ENCODE measurements at places on chromosomes 4 and X.

DNA sequence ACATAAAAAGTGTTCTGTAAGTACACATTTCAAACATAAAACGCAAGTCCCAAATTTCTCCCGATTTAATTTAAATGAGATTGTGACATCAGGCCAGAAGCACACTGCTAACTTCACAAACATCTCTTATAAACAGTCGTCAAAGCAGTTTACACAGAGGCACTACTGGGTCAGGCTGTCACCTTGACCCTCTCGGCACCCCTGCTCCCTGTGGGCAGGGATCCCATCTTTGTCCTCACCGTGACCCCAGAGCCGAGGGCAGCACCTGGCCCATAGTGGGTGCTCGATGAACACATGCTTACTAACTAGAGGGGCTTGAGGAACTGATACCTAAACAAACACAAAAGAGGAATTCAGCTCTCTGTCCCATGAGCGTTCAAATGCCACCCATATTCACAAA lies 22.2 kb downstream of the QDPR start:
- no peak for DNase-seq

DNA sequence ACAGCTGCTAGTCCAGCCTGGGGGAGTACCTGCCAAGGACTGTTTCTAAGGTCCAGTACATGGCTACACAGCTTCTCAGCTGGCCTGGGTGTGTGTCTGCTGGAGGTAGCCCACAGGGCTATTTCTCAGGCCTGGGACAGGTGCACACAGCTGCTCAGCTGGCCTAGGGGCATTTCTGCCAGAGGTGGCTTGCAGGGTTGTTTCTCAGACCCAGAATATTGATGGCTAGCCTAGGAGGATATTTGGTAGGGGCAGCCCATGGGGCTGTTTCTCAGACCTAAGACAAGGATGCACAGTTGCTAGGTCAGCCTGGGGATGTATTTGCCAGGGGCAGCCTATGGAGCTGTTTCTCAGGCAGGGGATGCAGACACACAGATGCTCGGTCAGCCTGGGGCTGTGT lies 29.4 kb downstream of the RAB28 start:
- no peak for DNase-seq

DNA sequence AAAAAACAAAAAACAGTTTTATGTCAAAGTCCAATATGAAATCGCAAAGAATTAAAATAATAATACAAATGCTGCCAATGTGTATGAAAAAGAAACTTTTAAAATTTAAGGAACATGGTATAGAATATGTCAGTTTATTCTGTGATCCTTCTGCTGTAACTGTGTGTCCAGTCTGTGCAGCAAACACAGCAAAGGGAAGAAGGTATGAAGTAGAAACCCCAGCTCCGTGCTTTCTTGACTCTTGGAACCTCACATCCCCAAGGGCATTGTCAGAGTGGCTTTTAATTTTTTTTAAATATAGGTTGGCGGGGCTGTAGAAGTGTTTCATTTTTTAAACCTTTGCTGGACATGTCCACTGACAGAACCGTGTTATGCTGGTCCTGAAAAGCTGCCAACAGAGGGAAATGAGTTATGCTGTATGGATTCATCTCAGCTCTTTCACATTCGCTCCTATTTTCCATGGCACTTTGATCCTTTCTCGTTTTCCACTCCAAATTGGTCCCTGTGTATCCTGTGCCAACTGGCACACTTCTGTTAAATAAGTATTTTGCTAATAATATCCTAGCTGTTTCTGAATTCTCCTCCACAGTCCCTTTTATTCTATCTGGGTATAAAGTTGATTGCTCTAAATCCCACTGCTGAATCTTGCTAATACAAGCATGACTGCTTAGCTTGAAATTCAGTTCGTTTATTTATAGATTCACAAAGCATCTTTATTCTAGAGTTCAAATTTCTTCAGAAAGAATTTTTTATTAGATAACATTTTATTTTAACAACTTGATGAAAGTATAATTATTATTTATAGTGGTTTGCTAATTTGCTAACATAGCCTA lies 127.0 kb upstream of the DDIT4L start:
- DNase-seq = no peak

DNA sequence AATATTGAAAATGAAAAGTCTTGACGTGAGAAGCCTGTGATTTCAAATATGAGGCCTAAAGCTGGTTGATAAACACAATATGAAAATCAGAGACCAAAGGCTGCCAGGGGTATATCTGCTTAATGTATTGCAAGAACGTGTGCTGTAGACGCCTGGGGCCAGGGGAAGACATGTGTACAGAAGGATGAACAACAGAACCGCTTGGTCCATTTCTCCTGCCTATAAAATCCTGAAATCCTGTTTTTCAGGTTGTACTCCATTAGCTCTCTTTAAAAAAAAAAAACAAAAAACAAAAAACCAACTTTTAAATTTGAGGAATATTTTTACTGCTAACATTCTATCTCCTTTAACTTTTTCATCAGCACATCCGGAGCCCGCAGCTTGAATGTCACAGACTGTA lies 109.2 kb downstream of the STOX2 start:
- no peak for DNase-seq

GRCh38 chr4:108263057-108263456 lies 94.3 kb upstream of the LEF1 start:
- DNase-seq = no peak

- no peak for DNase-seq
Measured at GRCh38 chrX:39497702-39498265, 600.0 kb downstream of the BCOR start.

DNA sequence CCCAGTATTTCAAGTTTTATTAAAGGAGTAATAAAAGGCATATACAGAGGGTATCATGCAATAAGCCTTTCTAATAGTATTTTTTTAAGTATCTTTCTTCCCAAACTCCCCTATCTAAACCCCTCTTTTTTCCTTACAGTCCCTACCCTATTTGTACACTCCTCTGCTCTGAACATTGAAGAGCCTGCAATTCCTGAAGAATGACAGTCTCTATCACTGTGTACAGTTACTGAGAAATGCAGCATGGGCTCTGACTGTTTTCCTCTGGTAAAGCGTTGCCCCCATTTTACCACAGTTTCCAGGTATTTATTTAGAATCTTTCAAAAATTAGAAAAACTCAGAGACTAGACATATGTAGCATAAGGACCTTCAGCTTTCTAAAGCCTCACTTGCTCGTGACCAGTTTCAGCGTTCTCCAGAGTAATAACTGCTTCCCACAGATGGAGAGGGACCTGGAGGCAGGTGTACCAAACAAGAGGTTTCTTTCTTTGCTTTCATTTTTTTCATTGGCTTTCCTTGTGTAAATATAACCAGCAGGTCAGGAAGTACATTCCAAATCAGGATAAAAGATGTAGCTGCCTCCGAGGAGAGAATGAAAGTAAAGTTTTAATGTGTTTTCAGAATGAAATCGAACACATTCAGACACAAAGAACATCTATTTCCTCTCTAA lies 230.8 kb downstream of the CFAP299 start:
- DNase-seq = no peak

GRCh38 chr4:71417150-71417549 lies 78.3 kb downstream of the SLC4A4 start:
- DNase-seq = no peak

DNA sequence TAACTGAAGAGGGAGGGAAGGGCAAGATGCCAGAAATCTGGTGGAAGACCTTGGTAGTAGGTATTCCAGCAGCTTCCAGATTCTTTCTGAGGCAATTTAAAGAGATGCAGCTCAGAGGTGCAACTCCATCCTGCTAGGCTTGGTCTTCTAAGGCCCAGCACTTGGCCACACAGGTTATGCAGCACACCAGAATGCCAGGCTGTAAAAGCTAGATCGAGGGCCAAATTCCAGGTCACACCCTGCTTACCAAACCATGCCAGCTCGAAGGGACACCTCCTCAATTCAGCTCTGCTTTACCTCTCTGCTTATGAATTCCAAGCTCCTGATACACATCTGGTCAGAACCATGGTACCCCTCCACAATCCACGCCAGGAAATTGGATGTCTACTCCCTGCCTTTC lies 19.8 kb upstream of the ATXN3L start:
- DNase-seq = no peak

DNA sequence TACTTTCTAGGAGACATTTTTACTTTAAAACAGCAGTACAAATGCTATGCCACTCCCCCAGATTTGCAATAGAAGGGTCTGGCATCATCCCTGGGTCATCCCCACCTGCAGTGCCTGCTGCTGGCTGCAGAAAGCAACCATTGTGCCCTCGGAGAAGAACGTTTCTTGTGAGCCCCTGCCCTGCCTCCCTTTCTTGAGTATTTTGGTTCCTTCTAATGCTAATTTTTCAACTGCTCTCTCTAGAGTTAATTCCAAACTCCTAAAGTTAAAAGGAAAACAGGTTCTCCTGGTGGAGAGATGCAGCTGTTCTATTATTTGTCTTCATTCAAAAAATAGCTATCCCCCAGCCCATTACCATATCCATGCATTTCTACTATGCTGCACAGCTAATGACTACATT lies 107.1 kb downstream of the IDS start:
- no peak for DNase-seq

- no peak for DNase-seq
Measured at GRCh38 chrX:111035991-111036390, 60.0 kb upstream of the PAK3 start.

GRCh38 chrX:65679071-65679540 lies 11.7 kb downstream of the MSN start:
- no peak for DNase-seq

Data from CD4-positive, alpha-beta T cell treated with Interleukin-21 for 1 hour (primary cell).